ENCODE measurements at places on chromosomes 5 and 9.

DNA sequence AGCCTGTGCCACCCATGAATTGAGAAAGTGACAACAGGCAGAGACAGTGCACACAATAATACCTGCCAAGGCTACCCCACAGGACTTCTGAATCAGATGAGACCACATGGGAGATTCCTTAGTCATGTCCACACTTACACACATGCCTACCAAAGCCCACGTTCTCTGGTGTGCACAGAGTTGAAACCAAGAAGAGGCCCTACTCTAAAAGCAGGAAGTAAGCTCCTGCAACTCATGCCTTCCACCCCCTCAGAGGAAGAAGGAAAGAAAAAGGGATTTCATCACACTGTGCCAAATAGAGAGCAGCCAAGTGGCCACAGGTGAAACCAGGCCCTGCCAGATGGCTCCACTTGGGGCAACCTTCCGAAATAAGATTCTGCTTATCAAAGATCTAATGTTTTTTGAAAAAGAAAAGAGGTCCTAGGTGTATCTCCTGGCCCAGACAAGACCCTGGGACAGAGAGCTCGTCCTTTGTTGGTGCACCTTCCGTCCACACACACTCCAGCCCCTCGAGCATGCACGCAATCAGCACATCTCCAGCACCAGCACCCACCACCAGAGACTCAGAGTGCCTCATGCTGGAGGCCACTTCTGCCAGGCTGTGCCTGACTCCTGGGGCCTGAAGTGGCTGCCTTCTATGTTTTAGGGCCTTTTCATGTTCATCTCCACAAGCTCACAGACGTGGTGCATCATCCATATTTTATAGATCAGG is 114.6 kb upstream of the SPOCK1 start:
- DNase-seq: peak; percentile 32

DNA sequence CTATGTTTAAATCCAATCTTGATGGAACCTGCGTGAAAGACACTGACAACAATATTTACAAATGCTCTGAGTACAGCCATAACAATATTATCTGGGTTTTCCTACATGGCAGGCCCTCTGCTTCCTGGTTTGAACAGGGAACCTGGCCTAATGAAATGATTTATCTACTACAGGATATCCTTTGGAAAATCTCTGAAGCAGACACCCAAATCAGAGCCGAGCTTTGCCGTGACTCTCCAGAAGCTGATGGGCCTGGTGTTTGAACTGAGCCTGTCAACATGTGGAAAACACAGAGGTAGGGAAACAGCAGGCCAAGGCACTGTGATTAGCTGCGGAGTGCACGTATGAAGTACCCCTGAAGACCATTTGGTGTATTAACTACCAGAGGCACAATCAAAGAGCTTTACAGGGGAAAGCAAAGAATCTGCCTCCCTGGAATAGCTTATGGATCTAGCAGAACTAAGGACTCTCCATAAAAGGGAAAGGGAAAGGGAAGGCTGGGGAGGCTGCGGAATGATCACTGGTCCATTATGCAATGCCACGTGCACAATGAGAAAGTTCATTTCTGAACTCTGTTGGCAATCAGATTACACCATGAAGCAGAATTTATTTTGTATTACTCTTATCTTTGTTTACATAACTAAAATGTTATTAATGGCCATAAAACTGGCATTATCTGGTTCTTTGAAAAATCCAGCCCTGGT is 321.9 kb downstream of the EBF1 start:
- no peak for DNase-seq

GRCh38 chr9:13459071-13459470 is 179.6 kb upstream of the MPDZ start:
- DNase-seq: no peak

DNA sequence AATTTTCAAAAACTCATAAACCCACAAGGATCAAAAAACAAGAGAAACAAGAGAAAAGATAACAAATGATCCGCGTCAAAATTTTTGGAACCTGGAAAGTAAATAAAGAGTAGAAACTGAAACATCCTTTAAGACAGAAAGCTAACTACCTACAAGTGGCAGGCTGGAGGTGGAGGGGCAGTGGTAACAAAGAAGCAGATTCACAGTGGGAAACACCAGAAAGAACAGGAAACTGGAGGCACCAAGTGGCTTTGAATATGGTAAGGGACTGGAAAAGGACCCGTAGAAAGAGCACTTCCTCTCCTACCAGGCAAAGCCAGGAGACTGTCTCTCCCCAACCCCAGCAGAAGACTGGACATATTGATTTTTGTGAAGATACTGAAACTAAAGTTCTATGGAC is 100.6 kb upstream of the TARS1 start:
- no peak for DNase-seq

DNA sequence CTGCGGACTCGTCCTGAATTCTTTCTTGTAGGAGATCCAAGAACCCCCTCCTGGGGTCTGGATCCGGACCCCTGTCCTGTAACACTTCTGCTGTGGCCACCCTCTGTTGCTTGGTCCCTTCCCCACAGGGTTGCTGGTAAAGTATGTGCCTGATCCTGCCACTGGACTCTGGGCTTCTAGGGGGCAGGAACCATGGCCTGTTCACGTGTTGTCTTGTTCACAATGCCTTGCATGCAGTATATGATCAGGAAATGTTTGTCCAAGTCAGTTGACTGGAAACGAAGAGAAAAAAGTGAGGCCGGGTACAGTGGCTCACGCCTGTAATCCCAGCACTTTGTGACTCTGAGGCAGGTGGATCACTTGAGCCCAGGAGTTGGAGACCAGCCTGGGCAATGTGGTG is 139.3 kb upstream of the ALDH1B1 start:
- DNase-seq: no peak

DNA sequence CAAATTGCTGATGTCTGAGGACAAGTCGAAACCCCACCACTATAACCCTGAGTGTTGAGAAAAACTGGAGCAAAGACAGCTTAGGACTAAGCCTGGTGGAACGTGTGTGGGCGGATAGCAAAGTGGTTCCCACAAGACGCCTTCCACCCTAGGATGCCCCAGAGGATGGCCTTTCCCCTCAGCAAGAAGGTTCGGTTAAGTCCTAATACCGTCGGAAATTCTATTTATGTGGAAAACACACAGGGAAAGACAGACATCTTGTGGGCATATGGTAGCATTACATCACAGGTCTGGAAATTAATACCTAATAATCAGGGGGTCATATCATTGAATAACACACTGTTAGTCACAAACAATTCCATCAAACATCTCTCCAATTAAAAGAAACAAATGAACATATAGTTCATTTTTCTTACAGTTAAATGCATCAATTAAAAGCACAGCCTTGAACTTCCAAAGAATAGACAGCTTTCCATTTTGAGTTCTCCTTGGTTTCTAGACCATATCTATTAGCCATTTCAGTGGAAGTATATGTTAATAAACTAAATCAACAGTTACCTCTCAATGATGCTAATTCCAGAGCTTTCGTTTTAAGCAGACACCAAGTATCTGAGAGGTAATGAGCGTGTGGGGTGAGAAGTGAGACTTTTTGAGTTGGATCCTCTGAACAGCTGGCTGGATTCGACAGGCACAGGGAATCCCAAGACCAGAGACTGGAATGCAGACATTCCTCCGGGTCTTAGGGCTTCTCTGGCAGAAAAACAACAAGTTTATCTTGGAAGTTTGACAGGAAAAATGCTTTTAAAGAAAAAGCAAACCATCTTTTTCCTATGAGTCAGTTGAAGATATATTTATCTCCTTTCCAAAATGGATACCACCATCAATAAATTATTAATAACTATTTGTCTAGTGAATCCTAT is 2.9 kb upstream of the ICE1 start:
- peak; percentile 62 for DNase-seq

DNA sequence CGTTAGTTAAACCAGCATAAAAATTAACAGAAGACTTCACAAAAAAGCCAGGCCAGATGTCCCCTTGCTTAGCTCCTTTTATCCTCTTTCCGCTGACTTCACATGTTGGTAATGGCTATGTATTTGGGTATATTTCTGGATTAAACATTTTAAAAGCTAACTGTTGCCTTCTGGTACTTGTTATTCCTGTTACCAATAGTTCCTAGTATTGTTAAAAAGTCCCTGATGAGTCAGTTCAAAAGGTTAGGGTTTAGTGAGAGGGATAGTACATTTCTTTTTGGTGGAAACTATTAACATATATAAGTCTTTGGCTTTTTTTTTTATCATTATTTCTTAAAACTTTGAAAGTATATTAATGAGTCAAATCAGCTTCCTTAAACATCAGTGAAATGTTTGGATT is 103.2 kb upstream of the ELL2 start:
- DNase-seq: no peak

Measured in fibroblast of skin of right biceps (primary cell).